Progenitor cell of endocrine pancreas (in vitro differentiated cells): ENCODE measurements at places on chromosomes 4 and X. TPM values are rescaled to one million over a fixed set of nuclear protein-coding genes. Genes with fewer than 3 reads are reported as not detected.

GRCh38 chrX:63430026-63430425, 78.9 kb upstream of the SPIN4 start:
- H3K27me3 ChIP-seq: no peaks in the 10 kb centered on the region
- no peak overlapping the region for H3K27ac ChIP-seq
- no peak for DNase-seq
- H3K4me3 ChIP-seq: no peak overlapping the region

- no peak overlapping the region for H3K27ac ChIP-seq
- no peak for DNase-seq
These were observed 124.2 kb downstream of the C4orf51 start for GRCh38 chr4:145804116-145804515.

DNA sequence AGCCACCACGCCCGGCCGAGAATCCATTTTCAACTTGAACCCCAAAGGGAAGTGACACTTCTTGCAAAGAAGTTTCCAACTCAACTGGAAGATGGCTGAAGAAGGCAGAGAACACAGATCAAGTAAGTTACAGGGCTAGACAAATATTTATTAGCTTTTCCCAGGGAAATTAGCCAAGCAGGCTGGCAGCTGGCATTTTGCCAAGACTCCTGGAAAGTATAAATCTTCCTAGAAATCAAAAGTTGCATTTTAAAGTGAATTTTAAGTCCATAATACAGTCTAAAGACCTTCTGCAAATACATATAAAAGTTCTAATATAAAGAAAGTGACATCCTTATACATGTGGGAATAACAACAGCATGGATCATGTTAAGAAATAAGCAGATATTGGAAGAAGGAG, 3.4 kb upstream of the MRPL1 start:
- no peaks in the 10 kb centered on the region for H3K36me3 ChIP-seq
- peaks cover 2% of the 10 kb centered on the region for H3K27me3 ChIP-seq
- peaks cover 12% of the 10 kb centered on the region for H3K4me1 ChIP-seq
- no peak for DNase-seq

The FGFRL1 gene
- 121 and 126 TPM in 2 replicates for total RNA-seq

DNA sequence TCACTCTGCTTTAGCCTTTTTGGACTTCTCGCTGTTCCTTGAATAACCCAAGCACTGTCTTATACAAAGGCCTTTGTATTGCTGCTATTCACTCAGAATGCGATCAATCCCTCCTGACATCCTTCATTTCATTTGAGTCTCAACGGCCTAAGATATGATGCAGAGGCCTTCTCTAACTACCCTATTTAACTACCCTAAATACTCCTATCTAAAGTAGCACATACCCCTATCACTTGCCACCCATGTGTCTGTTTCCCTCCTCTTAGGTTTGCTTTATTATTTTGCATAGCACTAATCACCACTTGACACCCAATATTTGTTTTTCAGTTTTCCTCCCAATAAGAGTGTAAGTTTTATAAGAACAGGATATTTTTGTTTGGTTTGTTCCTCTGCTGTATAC, 42.3 kb upstream of the ACSL4 start:
- peaks cover 28% of the 10 kb centered on the region for H3K4me1 ChIP-seq
- H3K27ac ChIP-seq: peak overlapping the region; percentile 58
- H3K36me3 ChIP-seq: no peaks in the 10 kb centered on the region
- no peak for DNase-seq
- no peak overlapping the region for H3K4me3 ChIP-seq

GRCh38 chrX:114976292-114976691, 41.1 kb downstream of the IL13RA2 start:
- no peak for DNase-seq
- no peaks in the 10 kb centered on the region for H3K27me3 ChIP-seq
- no peak overlapping the region for H3K27ac ChIP-seq
- H3K4me3 ChIP-seq: no peak overlapping the region
- peaks cover 5% of the 10 kb centered on the region for H3K4me1 ChIP-seq
- H3K36me3 ChIP-seq: no peaks in the 10 kb centered on the region

The AADAT gene
- total RNA-seq: 33.1 and 34.1 TPM in 2 replicates

GRCh38 chr4:46894826-46895225, 14.2 kb downstream of the COX7B2 start:
- no peak overlapping the region for H3K4me3 ChIP-seq
- DNase-seq: no peak
- no peaks in the 10 kb centered on the region for H3K36me3 ChIP-seq

The PDHA1 gene
- total RNA-seq: 194 and 203 TPM in 2 replicates

The MID1 gene
- 29.7 and 32.5 TPM in 2 replicates for total RNA-seq

DNA sequence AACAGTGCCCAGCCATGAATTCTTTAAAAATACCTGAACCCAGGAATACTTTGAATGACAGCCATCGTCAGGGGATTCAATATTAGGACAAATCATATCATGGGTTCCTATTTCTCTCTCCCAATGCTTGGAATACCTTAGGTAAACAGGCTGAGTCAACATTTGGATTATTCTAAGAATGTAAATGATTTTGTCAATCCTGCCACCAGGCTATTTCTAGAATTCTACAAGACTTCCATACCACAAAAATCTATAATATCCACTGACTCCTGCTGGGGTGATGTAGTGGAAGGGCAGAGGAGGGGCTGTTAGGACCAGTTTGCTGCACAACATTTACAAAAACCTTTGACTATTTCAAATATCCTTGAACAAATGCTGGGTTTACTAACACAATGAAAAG, 65.2 kb downstream of the IGFBP7 start:
- DNase-seq: no peak
- H3K27me3 ChIP-seq: no peaks in the 10 kb centered on the region
- no peak overlapping the region for H3K4me3 ChIP-seq
- no peak overlapping the region for H3K27ac ChIP-seq
- peaks cover 9% of the 10 kb centered on the region for H3K4me1 ChIP-seq

The PKD2 gene
- total RNA-seq: 40.3 and 41.1 TPM in 2 replicates

The TCEAL6 gene
- total RNA-seq: not detected in 2 replicates

DNA sequence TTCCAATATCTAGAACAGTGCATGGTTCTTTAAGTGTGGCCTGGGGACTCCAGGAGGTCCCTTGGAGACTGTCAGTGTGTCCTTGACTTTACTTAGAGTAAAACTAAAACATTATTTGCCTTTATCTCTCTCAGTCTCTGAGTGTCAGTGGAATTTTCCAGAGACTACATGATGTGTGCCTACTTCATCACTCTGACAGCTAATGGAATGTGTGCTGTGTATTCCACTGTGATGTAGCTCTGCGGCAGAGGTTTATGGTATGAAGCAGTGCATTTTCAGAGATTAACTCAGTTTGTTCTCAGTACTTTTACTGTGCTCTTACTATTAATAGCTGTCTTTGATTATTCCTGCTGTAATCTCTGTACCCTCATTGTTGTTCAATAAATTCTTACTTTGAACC, 85.6 kb downstream of the MANBA start:
- no peak for DNase-seq
- peaks cover 14% of the 10 kb centered on the region for H3K36me3 ChIP-seq
- H3K27ac ChIP-seq: peak overlapping the region; percentile 33
- no peaks in the 10 kb centered on the region for H3K27me3 ChIP-seq

The FAM156B gene
- total RNA-seq: 13.1 and 14.9 TPM in 2 replicates

The ERAS gene
- 0.31 TPM in 1 of 2 replicates, not detected in the other for total RNA-seq

The ADRA2C gene
- total RNA-seq: 2.9 and 3.0 TPM in 2 replicates

DNA sequence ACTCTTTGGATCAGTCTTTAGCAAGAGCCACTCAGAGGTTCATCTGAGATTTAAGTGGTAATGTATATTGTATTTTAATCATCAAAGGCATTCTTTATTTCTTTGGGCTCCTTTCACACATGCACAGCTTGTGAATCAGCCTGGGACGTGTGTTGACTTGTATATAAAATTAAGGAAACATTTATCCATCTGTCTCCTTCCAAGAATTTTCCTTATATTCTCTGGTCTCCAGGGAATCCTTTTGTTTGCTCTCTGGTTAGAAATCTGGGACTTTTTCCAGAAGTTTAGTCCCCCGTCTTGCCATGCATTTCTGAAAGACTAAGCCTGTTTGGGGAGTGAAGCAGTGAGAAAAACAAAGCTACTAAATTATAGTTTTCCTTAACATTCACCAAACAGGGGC, 212.3 kb downstream of the DCAF12L2 start:
- H3K27ac ChIP-seq: no peak overlapping the region
- no peaks in the 10 kb centered on the region for H3K4me1 ChIP-seq
- H3K27me3 ChIP-seq: no peaks in the 10 kb centered on the region
- DNase-seq: no peak

DNA sequence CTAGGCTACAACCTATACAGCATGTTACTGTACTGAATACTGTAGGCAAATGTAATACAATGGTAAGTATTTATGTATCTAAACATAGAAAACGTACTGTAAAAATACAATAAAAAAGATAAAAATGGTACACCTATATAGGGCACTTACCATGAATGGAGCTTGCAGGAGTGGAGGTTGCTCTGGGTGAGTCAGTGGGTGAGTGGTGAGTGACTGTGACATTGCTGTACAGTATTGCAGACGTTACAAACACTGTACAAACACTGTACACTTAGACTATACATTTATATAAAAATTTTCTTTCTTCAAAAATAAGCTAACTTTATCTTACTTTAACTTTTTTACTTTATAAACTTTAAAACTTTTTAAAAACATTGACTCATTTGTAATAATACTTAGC, 190.3 kb upstream of the NR3C2 start:
- H3K27ac ChIP-seq: no peak overlapping the region
- no peak for DNase-seq
- no peak overlapping the region for H3K4me3 ChIP-seq
- H3K36me3 ChIP-seq: no peaks in the 10 kb centered on the region

GRCh38 chr4:40648742-40649281, 19.1 kb upstream of the RBM47 start:
- H3K36me3 ChIP-seq: no peaks in the 10 kb centered on the region
- peaks cover 2% of the 10 kb centered on the region for H3K4me1 ChIP-seq
- H3K4me3 ChIP-seq: no peak overlapping the region
- no peaks in the 10 kb centered on the region for H3K27me3 ChIP-seq

GRCh38 chrX:136616987-136617685, 30.8 kb upstream of the CD40LG start:
- H3K4me3 ChIP-seq: no peak overlapping the region
- no peak overlapping the region for H3K27ac ChIP-seq
- no peaks in the 10 kb centered on the region for H3K36me3 ChIP-seq
- H3K4me1 ChIP-seq: no peaks in the 10 kb centered on the region

- H3K27me3 ChIP-seq: no peaks in the 10 kb centered on the region
- no peak overlapping the region for H3K27ac ChIP-seq
- no peak overlapping the region for H3K4me3 ChIP-seq
- no peaks in the 10 kb centered on the region for H3K36me3 ChIP-seq
- no peak for DNase-seq
- no peaks in the 10 kb centered on the region for H3K4me1 ChIP-seq
These were observed 744.2 kb upstream of the GRIA3 start for GRCh38 chrX:122439831-122440230.

The KDR gene
- 0.22 and 0.33 TPM in 2 replicates for total RNA-seq

DNA sequence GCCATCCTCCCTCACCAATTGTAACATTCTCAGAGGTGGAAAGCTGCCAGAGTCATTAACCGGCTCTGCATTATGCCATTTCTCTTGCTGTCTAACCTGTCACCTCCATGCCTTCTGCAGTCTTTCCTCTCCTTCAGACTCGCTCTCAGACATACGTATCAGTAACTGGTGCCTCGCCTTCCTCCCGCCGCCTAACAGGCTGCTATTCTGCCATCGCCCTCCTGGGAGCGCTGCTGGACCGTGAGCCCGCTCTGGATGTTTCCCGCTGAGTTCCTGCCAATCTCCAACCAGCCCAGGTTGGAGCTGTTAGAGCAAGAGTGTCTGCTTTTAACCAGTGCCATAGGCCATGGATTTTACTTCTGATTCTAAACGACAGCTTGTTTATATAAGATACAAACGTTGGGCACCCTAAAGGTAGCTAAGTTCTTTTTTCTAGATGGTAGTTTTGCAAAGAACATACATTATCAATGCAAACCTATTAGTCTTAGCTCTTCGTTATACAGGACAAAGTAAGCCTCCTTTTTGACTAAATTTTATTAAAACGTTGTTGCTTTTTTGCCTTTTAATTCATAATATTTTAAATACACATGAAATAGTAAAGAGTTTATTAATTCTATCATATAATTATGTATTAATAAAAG, 59.5 kb upstream of the NEIL3 start:
- no peak overlapping the region for H3K4me3 ChIP-seq
- peak; percentile 65 for DNase-seq
- no peaks in the 10 kb centered on the region for H3K36me3 ChIP-seq
- H3K4me1 ChIP-seq: peaks cover 1% of the 10 kb centered on the region
- H3K27ac ChIP-seq: no peak overlapping the region
- H3K27me3 ChIP-seq: peaks cover 10% of the 10 kb centered on the region

DNA sequence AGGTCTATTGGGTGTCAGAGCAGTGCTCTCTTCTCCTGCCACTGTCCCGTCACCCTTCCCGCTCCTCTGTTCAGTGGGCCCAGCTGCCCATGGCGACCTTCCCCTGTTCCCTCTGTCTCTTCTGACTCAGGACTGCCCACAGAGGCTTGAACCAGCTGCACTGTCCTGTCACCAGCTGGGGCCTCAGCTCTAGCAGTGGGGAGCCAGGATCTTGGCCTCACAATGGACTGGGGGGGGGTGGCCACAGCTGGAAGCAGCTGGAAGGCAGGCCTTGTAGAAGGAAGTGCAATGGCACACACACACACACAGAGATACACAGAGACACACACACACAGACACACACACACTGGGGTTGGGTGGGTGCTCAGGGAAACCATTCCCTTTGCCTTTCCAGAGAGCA, 114.0 kb upstream of the PJA1 start:
- H3K27ac ChIP-seq: no peak overlapping the region
- DNase-seq: no peak
- no peaks in the 10 kb centered on the region for H3K36me3 ChIP-seq

The GLRA3 gene
- total RNA-seq: 0.07 and 0.10 TPM in 2 replicates

DNA sequence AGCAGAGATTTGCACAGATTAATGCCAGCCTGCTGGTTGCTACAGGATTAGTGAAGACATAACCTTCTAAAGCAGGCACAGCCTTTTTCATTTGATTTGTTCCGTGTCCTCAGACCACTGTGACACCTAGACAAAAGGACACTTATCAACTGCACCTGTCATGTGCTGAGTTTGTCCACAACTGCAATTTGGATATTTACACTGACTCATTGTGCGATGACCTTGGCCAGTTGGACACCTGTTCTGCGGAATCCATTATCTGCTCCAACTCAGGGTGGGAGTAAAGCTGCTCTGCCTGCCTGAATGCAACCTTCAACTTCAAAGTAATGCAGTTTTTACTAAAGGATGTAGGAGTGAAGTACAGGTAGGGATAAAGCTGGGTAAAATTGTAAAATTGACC, 4.1 kb upstream of the NR0B1 start:
- peak overlapping the region; percentile 60 for H3K27ac ChIP-seq
- peaks cover 17% of the 10 kb centered on the region for H3K27me3 ChIP-seq
- H3K4me1 ChIP-seq: peaks cover 21% of the 10 kb centered on the region
- H3K4me3 ChIP-seq: no peak overlapping the region

DNA sequence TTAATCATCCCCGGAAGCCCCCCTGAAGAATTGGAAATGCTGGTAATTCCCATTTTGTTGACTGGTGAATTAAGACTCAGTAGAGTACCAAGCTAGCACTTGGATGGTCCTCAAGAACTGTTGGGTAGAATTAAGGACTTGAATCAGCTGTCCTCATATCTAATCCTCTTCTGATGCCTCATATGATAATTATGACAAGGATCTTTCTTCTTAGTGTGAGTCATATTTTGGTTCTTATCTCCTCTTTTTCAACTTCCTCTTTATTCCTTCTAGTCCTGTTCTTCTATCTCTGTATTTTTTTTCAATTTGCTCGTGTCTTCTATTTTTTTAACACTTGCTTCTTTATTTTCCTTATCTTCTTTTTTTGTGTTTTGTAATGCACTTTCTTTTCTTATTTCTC, 206.3 kb upstream of the ANXA3 start:
- peaks cover 16% of the 10 kb centered on the region for H3K36me3 ChIP-seq
- DNase-seq: no peak
- H3K27ac ChIP-seq: no peak overlapping the region
- no peaks in the 10 kb centered on the region for H3K4me1 ChIP-seq
- no peaks in the 10 kb centered on the region for H3K27me3 ChIP-seq
